ENCODE measurements at places on chromosomes 4 and X. TPM values are rescaled to one million over a fixed set of nuclear protein-coding genes. Genes with fewer than 3 reads are reported as not detected.

DNA sequence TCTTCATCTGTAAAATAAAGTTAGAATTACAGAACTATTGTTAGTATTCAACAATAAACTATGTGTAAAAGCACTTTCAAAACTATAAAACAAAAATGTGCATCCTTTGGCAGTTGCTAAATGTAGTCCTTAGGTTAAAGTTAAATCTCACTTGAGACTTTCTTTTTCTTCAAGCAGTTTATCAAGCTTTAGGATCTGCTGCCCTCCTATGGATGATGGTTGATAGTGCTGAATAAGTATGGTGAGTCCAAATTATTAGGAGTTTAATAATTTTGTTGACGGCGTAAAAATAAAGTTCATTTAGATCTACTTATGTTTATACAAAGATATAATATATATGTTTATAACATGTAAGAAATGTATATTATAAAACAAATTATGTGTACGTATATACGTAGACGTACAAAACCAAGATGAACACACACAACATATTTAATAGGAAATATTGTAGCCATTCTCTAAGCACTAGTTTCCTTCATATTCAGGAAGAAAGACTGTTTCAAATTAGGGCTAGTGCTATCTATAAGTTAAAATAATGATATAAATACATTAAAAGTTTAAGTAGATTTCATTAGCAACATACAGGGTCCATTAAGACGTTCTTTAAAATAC is 22.3 kb downstream of the UGT2A2 start:
- no peaks in the 10 kb centered on the region for H3K4me1 ChIP-seq
- H3K36me3 ChIP-seq: no peaks in the 10 kb centered on the region
- no peak for DNase-seq
- H3K4me3 ChIP-seq: no peak overlapping the region

- H3K4me3 ChIP-seq: no peak overlapping the region
- no peaks in the 10 kb centered on the region for H3K4me1 ChIP-seq
- H3K36me3 ChIP-seq: no peaks in the 10 kb centered on the region
- no peak for DNase-seq
- H3K27ac ChIP-seq: no peak overlapping the region
Observed at GRCh38 chr4:84032372-84032771, 466.7 kb downstream of the NKX6-1 start.

- DNase-seq: no peak
- no peaks in the 10 kb centered on the region for H3K4me1 ChIP-seq
- H3K27me3 ChIP-seq: no peaks in the 10 kb centered on the region
- H3K36me3 ChIP-seq: no peaks in the 10 kb centered on the region
- H3K4me3 ChIP-seq: no peak overlapping the region
Observed at GRCh38 chrX:20038966-20039365, 48.1 kb upstream of the BCLAF3 start.

DNA sequence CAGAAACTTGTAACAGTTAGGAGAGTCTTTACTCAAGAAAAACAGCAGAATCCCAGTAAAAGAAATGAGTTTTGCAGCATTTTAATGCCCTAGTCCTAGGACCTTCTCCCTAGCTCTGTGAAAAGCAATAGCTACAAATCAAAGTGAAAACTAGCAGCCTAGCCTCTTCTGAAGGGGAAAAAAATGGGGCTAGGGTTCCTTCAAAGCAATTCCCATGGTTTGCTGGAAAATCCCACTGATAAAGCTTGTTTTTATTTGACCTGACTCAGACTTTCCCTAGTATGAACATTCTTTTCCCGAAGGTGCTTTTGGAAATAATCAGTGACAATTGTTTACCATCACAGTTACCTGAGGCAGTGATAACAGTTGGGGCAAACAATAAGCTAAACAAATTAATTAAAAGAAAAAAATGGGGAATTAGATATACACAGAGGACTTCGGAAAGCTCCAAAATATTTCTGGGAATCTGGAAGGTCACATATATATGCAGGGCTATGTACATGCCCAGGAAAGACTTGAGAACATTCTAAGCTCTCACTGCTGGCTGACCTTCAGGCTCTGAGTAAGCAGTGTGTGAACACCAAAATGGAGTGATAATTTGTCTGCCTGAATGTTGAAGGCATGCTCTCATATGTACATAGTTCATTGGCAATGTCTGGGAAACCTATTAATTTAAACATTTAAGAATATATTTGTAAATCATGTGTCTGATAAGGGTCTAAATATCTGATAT is 285.9 kb downstream of the KCTD8 start:
- DNase-seq: no peak
- no peaks in the 10 kb centered on the region for H3K4me1 ChIP-seq
- no peak overlapping the region for H3K27ac ChIP-seq
- no peak overlapping the region for H3K4me3 ChIP-seq

DNA sequence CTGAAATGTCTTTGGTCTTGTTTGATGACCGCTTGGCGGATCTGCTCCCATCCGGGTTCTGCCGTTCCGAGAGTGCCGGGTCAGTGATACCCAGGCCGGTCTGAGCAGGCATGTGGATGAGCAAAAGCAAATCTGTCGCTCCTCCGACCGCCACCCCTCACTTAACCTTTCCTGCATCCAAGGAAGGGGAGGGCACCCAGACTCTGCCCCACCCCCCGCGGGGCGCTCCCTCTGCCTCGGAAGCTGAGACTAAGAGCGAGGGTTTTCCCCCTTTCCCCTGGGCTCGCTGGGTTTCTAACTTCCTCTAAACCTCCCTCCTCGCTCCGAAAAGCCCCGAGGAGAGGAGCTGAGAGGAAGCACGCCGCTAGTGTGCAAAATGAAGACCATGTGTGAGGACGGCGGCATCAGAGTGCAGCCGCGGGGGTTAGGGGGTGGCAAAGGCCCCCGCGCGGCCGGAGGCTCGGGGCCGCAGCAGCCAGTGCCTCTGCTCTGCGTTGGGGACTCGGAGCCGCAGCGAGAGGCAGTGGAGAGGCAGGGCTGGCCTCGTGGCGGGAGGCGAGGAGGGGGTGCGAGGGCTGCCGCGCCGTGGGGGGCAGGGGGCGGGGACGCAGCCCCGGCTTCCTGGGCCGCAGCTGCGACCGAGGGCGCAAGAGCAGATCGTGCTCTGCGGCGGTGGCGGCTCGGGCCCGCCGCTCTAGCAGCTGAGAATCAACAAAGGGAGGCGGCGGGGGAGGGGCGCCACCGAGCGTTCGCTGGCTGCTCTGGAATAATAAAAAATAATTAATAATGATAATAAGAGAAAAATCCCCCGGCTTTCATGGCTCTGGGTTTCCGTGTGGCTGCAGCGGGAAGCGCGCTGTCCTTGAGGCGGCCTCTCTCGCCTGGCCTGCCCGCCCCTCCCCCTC is 55.8 kb upstream of the BCOR start:
- no peak for DNase-seq
- H3K4me1 ChIP-seq: no peaks in the 10 kb centered on the region
- H3K27ac ChIP-seq: peak overlapping the region; percentile 43
- H3K4me3 ChIP-seq: peak overlapping the region; percentile 74

- H3K27me3 ChIP-seq: no peaks in the 10 kb centered on the region
- H3K4me3 ChIP-seq: peak overlapping the region; percentile 89
- peaks cover 6% of the 10 kb centered on the region for H3K4me1 ChIP-seq
- DNase-seq: no peak
- H3K36me3 ChIP-seq: no peaks in the 10 kb centered on the region
- H3K27ac ChIP-seq: no peak overlapping the region
Observed at GRCh38 chr4:183397741-183398297, 46.6 kb upstream of the CDKN2AIP start.

DNA sequence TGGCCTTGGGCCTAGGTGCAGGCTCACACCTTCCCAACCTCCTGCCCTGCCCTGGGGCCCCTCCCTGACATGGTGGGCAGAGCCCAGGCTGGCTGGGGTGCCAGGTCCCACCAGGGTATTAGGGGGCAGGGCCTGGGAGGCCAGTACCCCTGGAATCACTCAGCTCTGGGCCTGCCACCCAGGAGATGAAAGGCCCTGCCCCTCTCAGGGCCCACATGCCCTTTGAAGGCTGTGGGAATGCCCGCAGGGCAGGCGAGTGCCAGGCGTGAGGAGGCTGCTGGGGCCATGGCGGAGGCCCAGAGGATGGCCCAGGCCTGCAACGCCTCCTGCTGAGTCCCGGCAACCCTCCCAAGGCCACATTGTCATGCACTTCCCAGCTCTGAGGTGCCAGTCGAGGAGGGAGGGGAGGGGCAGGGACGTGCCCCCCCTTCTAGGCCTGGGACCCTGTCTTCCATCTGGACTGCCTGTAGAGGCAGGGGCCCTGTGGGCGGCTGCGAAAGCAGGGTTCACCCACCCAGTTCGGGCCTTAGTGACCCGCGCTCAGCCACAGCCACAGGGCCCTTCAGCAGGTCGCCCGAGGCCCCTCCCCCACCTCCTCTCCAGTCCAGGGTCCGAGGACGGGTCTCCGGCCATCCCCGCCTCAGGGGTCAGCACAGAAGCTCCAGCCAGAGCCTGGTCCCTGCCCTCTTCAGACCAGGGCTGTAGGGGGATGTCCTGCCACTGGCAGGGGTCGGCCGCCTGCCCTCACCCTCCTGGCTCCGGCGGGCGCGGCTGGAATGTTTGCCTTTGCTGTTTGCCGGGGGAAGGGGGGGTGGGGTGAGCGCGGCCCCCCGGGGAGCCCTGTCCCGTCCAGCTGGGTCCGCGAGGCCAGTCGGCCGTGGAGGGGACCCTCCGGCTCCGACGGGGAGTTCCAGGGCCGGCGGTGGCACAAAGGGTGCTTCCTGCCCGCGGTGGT is 26.7 kb upstream of the FGFR3 start:
- peak overlapping the region; percentile 51 for H3K4me3 ChIP-seq
- no peak overlapping the region for H3K27ac ChIP-seq
- H3K36me3 ChIP-seq: no peaks in the 10 kb centered on the region
- H3K4me1 ChIP-seq: peaks cover 11% of the 10 kb centered on the region
- H3K27me3 ChIP-seq: no peaks in the 10 kb centered on the region
- DNase-seq: no peak

DNA sequence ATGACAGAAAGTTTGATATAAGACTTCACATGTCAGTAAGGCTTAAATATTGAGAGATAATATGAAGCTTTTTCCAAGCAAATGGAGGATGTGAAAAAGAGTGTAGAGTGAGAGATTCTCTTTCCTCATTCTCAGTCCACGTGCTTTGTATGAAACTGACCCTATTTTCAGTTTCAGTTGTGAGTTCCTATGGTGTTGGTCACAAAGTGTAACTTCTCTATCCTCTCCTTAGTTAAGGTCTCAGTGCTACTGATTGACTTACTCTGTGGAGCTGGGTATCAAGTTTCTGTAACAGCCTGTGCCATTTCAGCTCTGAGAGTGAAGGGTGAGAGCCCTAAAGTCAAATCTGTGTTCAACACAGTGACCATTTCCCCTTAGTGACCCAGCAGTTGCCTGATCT is 277.2 kb downstream of the EPHA5 start:
- H3K4me3 ChIP-seq: no peak overlapping the region
- no peaks in the 10 kb centered on the region for H3K36me3 ChIP-seq
- no peak overlapping the region for H3K27ac ChIP-seq
- DNase-seq: no peak

GRCh38 chr4:110484767-110485166 is 8.8 kb downstream of the ENPEP start:
- H3K27ac ChIP-seq: no peak overlapping the region
- H3K4me1 ChIP-seq: no peaks in the 10 kb centered on the region
- no peak overlapping the region for H3K4me3 ChIP-seq
- H3K36me3 ChIP-seq: no peaks in the 10 kb centered on the region

DNA sequence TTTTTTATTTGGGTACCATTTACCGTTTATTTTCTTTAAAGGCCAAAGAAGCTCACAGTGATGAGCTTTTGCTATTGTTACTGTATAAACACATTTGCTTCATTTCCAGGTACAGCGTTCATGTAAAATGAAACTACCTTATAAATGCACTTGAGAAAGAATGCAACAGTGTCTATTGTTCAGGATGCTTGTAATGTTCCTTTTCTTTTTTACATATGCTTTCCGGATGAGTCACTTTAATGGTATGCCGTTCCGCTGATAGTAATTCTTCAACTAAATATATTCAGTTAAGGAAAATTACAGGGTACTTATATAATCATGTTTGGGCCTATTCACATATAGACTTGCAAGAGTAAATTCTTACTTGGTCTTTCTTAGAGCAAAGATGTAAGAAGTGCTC is 354.9 kb downstream of the RPA4 start:
- H3K4me1 ChIP-seq: no peaks in the 10 kb centered on the region
- H3K4me3 ChIP-seq: no peak overlapping the region
- no peak overlapping the region for H3K27ac ChIP-seq
- H3K27me3 ChIP-seq: no peaks in the 10 kb centered on the region
- no peak for DNase-seq
- H3K36me3 ChIP-seq: no peaks in the 10 kb centered on the region

- no peak overlapping the region for H3K4me3 ChIP-seq
- H3K36me3 ChIP-seq: no peaks in the 10 kb centered on the region
Observed at GRCh38 chrX:48834383-48834709, 1.1 kb downstream of the PCSK1N start.

GRCh38 chr4:19684084-19684483 is 567.6 kb upstream of the SLIT2 start:
- H3K27ac ChIP-seq: no peak overlapping the region
- no peak for DNase-seq
- no peaks in the 10 kb centered on the region for H3K4me1 ChIP-seq
- H3K27me3 ChIP-seq: no peaks in the 10 kb centered on the region

DNA sequence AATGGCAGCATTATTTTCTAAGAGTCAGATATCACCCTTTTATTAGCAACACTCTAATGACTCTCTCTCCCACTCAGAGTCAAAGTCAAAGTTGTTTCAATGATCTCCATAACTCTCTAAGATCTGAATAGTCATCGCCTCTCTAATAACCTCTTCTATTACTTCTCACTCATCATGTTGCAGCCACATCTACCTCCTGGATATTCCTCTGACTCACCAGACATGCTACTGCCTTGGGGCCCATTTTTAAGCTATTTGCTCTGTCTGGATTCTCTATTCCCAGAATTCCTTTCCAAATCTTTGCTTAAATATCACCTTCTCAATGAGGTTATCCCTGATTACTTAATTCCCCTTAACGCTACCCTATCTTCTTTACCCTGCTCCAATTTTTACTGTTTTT is 391.8 kb upstream of the MAGEB16 start:
- no peaks in the 10 kb centered on the region for H3K36me3 ChIP-seq
- no peaks in the 10 kb centered on the region for H3K4me1 ChIP-seq
- H3K27me3 ChIP-seq: no peaks in the 10 kb centered on the region
- H3K27ac ChIP-seq: no peak overlapping the region
- H3K4me3 ChIP-seq: no peak overlapping the region
- DNase-seq: no peak

GRCh38 chr4:86633854-86634253 is 39.7 kb downstream of the PTPN13 start:
- no peaks in the 10 kb centered on the region for H3K27me3 ChIP-seq
- H3K4me1 ChIP-seq: no peaks in the 10 kb centered on the region
- no peak overlapping the region for H3K4me3 ChIP-seq
- H3K27ac ChIP-seq: no peak overlapping the region
- DNase-seq: no peak
- H3K36me3 ChIP-seq: peaks cover 7% of the 10 kb centered on the region

GRCh38 chrX:109036624-109037023 is 300.3 kb upstream of the IRS4 start:
- H3K4me1 ChIP-seq: no peaks in the 10 kb centered on the region
- H3K4me3 ChIP-seq: no peak overlapping the region
- no peak overlapping the region for H3K27ac ChIP-seq
- H3K36me3 ChIP-seq: no peaks in the 10 kb centered on the region
- H3K27me3 ChIP-seq: no peaks in the 10 kb centered on the region
- no peak for DNase-seq

Gene LEF1
- total RNA-seq: 3.2 TPM

Gene NUP62CL
- not detected for total RNA-seq

Gene EDA2R
- 8.5 TPM for total RNA-seq

Gene GNL3L
- total RNA-seq: 46.3 TPM
